Hypothalamus (tissue), 51 donors: ENCODE measurements at places on chromosomes 3 and 15.

DNA sequence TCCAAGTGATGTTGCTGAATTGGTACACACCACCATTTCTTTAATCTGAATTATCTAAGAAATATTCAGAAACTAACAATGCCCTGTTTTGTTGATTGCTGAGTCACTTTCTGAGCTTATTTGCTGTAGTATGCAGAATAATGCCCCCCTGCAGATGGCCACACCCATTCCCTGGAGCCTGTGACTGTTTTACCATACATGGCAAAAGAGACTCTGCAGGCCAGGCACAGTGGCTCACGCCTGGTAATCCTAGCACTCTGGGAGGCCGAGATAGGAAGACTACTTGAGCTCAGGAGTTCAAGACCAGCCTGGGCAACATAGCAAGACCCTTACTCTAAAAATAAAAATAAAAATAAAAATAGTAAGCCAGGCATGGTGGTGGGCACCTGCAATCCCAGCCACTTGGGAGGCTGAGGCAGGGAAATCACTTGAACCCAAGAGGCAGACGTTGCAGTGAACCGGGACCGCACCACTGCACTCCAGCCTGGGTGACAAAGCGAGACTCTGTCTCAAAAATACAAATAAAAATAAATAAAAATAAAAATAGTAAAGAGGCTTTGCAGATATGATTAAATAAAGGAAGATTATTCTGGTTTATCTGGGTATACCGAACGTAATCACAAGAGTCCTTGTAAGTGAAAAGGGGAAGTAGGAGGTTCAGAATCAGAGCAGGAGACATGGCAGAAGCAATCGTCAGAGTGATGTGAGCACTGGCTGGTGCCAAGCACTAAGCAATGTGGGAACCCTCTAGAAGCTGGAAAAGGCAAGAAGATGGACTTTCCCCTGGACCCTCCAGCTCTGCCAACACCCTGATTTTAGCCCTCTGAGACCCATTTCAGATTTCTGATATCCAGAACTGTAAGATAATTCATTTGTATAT, 19.0 kb downstream of the PCYT1A start:
- DNase-seq: no peak

DNA sequence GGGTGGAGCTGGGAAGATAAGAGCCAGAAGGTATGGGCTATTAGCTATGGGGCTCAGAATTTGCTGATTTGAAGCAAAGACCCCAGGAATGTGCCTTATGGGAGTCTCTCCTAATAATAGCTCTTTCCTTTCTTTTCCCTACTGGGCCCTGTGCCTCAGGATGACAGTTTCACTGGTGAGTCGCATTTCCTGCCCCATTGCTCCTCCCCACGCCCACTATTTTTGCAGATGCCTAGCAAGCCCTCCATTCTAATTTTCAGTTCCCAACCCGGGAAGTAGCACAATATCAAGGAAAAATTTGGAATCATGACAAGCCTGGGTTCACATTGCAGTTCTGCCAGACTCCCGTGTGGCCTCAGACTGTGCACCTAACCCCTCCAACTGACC, 583 bp downstream of the IL17RE start:
- no peak for DNase-seq

- no peak for DNase-seq
These were observed 338.4 kb upstream of the C2CD4B start for GRCh38 chr15:62503451-62503850.

DNA sequence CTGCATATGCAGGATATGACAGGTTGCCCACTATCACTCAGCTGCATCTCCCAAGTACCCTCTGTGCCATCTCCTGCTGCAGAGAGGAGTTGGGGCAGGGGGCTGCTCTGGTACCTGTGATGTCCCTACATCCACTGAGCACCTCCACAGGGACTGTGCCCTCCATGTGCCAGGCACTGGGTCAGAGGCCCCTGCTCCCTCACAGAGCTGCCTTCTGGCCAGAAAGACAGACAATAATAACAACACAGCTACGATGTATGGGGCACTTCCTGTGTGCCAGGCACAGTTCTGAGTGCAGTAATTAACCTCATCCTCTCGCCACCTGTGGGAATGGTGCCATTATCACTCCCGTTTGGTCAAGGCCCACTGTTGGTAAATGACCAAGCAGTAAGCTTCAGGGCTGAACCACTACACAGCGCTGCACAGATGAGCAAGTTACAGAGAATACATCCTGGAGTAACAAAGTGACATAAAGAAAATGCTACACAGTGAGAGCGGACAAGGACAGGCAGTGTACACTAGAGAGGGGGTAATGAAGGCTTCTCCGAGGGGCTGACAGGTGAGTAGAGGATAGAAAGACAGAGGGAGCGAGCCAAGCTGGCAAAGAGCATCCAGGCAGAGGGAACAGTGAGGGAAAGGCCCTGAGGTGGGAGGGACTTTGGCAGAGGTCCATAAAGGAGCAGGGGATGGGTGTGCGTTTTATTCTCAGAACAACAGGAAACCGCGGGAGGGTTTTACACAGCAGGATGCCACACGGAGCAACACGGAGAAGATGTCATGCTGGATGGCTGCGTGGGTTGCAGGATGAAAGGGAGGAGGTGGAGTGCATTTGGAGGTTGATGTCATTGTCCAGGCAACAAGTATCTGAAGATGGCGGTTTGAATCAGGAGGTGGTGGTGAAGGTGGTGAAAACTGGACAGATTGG, 13.6 kb downstream of the WNT7A start:
- no peak for DNase-seq

GRCh38 chr3:123568034-123568433, 16.8 kb downstream of the HACD2 start:
- no peak for DNase-seq

DNA sequence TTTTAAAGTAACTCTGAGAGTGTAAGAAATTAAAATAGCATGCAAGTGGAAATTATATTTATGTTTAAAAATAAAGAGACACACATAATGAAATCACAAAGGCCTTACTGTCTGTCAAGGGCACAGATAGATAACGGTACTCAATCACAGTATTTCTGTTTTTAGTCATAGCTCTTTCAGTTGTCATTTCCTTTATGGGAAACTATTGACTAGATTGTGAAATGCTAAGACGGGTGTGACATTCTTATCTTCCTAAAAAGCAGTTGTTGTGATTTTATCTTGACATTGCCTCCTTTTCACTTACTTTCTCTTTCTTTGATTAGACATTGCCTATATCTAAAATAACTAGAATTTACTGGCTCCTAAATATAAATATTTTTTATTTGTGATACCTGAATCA, 100.1 kb upstream of the PLSCR5 start:
- no peak for DNase-seq
